ENCODE measurements at places on chromosomes 6 and 20.

DNA sequence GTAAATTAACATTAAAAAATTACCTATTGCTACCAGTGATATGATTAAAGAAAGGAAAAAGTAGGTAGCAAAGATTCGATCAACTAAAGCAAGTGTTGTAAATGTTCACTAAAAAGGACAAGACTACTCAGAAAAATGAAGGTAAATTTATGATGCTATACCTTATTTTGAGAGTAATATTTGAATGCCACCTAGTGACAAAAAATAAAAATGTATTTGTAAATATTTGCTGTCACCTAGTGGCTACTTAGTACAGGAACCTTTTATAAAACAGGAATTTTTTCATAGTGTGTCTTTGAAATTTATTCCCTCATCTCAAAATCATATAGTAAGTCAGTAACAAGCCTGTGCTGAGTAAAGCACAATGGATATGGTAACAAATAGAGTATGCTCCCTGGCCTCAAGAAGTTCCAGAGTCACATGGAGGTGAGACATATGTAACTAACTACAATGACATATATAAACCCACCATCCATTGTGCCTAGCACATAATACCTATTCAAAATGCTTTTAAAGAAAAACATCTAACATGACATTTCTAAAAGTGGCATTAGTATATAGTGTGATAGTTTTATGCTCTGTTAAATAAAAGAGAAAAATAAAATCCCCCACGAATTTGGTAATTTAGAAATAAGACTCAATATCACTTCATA lies 193.1 kb upstream of the SIM1 start:
- peak; percentile 9 for DNase-seq

GRCh38 chr20:59434960-59435359 lies 134.5 kb downstream of the EDN3 start:
- DNase-seq: no peak

GRCh38 chr6:25332655-25333071 lies 53.5 kb downstream of the CARMIL1 start:
- no peak for DNase-seq

- no peak for DNase-seq
Measured at GRCh38 chr6:44275749-44276648, 5.7 kb downstream of the TMEM151B start.

GRCh38 chr20:32456869-32457478 lies 98.8 kb downstream of the ASXL1 start:
- DNase-seq: no peak

GRCh38 chr6:152952866-152953509 lies 29.9 kb downstream of the FBXO5 start:
- no peak for DNase-seq

GRCh38 chr6:156943816-156944215 lies 166.6 kb downstream of the ARID1B start:
- no peak for DNase-seq

DNA sequence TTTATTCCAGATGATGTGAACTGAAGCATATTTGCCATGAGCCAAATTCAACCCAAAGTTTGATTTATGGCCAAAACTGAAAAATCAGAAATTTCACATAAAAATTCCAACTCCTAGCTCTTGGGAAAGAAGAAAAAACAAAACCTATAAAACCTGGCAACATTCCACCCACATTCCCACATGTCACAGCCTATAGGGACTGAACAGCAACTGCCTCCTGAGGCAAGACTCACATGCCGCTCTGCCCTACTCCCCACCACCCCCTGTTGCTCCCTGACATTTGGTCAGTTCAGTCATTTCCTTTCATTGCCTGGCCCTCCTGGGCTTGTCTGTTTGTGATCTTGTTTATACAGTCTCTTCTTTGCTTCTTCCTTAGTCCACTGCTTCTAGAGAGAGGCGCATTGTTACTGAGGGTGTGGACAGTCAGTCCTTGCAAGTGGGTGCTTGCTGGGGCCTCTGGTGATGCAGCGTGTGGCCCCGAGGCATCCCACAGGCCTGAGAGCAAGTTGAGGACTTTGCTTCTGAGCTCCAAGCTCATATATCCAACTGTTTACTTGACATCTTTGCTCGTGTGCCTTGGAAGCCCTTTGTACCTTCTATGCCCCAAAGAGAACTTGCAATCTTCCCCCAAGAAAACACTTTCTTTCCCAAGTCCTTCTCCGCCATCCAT lies 31.4 kb downstream of the NFATC2 start:
- DNase-seq: no peak

DNA sequence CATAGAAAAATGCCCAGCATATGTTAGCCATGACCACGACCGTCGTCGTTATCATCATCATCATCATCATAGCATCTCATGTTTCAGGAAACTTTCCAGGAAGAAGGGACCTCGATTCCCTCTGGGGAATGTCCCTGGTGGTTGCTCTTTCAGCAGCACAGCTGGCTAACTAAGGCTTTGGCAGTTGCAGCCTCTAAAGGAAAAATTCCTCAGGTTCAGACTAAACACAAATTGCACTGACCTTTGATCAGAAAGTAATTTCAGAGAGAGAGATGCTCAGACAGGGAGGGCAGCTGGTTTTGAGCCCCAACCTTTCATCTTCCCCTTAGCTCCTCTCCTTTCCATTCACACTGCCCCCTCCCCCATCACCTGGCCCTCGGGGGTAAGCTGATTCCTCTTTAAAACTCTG lies 5.6 kb upstream of the CFB start:
- DNase-seq: no peak

- DNase-seq: no peak
Measured at GRCh38 chr20:2871661-2872458, 1.4 kb upstream of the PTPRA start.

- peak; percentile 35 for DNase-seq
Measured at GRCh38 chr20:58308680-58309527, 611 bp upstream of the RAB22A start.

DNA sequence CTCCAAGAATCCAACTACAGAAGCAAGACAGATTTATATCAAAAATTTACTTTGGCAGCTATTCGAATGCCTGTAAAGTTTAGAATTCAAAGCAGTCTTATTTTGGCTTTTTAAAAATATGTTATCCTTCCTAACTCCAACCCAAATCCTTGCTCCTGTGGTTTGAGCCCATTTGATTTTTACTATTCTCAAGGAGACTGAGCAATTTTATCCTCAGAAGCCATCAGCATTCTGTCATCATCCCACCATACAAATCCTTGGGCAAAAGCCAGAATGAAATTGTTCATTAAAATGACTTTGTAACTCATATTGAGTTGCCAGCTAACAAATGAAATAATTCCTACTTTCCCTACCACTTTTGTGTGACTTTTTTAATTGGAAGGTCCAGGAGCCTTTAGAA lies 392.8 kb downstream of the ADGRB3 start:
- DNase-seq: no peak

- no peak for DNase-seq
Measured at GRCh38 chr20:43532416-43533055, 25.0 kb downstream of the L3MBTL1 start.

DNA sequence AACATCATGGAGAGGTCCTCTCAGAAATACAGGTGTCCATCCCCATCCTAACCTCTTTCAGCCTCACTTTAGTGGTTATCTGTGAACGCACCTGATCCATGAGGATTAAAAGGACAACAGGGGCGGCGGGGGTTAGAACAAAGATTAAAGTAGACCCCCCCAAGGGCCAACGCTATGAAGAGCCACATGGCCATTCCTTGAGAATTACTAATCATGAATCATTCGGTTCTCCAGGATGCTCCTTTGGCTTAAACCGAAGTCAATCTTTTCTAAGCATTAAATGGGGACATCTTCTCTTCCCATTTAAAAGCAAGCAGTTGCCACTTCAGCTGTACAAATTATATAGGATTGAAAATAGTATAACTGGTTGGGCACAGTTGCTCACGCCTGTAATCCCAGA lies 212.4 kb downstream of the GMPR start:
- DNase-seq: peak; percentile 20

- no peak for DNase-seq
Measured at GRCh38 chr6:43123461-43124314, 47.4 kb upstream of the SRF start.

GRCh38 chr20:8139899-8140298 lies 7.8 kb downstream of the PLCB1 start:
- no peak for DNase-seq

- no peak for DNase-seq
Measured at GRCh38 chr6:166572370-166573261, 13.9 kb downstream of the RAMACL start.

Measured in fibroblast of skin of left quadriceps (primary cell).